Uterus (tissue), 4 donors: ENCODE measurements at places on chromosomes 5 and 9. TPM values are rescaled to one million over a fixed set of nuclear protein-coding genes. Genes with fewer than 3 reads are reported as not detected.

DNA sequence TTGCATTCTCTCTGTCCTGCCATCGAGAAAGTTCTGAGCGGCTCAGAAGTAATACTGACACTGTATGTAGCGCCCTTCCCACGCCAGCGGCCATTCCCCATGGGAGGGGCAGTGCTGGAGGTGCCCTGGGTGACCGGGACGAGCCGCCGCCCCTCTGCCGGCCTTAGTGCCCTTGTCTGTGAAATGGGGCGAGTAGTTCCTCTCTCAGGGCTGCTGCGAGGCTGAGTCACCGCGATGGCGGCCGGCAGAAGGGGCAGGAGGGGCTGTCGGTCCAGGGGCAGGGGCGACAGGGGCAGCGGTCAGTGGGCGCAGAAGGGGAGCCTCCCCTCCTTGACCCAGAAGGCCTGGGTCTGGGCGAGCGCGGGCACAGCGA is 148.9 kb downstream of the GAPVD1 start:
- no peak for DNase-seq

DNA sequence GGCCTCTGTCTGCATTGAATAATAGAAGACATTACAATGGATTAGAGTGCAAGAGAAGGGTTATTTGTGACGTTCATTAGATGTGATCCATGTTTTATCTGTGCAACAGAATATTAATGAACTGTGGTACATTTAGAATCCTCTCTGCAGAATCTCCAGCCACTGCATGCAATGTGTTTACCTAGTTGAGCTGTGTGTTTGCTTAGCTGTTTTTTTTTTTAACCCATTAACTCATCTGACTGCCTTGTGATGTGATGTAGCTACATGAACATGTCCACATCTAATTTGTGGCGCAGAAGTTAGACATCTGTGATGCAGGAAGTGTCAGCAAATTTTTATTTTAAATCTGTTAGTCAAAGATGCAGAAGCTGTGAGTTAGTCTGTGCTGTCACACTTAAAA is 236.9 kb downstream of the CD180 start:
- no peak for DNase-seq

GRCh38 chr9:96464426-96464825 is 14.5 kb downstream of the HABP4 start:
- no peak for DNase-seq

DNA sequence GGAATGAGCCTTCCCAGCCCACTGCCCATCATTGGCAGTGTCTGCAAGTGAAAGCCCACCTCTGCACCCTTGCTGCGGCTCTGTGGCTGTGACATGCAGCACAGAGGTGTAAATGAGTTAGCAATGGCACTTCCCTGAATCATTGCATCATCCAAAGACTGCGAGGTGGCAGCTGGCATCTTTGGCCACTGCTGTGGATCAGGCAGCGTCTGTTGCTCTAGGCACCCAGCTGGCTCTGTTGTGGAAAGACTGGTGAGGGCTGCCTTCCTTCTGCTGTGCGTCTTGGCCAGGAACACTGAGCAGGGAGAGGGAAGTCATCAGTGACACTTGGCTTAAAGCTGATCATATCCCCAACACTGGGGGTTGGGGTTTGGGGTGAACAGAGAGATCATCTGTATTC is 64.5 kb downstream of the MFAP3 start:
- DNase-seq = no peak

DNA sequence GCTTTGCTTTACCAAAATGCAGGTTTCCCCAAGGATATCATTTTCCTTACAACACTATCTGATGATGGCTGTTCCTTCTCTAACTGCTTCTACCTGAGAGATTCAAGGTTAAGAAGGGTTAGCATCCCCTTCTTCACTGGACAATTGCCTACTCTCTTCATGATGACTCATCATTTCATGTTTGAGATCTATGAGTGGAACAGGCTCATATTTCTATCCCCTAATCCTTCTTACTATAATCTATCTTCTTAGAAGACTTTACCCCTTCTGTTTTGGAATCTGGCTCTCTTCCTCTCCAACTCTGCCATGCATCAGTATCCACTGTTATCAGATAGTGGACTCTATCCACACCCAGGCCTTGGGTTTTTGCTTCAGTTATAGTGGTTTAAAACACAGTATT is 54.3 kb downstream of the NR3C1 start:
- DNase-seq = no peak

DNA sequence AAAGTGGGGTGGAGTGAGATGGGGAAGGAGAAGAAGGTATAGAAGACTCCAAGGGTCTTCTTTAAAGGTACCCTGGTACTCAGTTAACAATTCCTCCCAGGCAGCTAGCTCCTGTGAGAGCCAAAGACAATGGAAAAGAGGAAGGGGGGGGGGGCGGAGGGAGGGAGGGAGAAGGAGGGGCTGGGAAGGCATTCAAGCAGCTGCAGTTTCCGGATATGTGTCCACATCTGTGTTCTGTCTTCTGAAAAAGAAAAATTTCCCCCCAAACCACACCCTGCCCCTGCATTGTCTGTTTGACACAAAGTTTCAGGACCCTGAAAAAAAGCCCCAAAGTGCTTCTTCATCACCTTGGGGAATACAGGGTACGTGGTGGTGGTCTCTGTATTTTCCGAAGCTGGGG is 11.1 kb downstream of the SPRY4 start:
- no peak for DNase-seq

DNA sequence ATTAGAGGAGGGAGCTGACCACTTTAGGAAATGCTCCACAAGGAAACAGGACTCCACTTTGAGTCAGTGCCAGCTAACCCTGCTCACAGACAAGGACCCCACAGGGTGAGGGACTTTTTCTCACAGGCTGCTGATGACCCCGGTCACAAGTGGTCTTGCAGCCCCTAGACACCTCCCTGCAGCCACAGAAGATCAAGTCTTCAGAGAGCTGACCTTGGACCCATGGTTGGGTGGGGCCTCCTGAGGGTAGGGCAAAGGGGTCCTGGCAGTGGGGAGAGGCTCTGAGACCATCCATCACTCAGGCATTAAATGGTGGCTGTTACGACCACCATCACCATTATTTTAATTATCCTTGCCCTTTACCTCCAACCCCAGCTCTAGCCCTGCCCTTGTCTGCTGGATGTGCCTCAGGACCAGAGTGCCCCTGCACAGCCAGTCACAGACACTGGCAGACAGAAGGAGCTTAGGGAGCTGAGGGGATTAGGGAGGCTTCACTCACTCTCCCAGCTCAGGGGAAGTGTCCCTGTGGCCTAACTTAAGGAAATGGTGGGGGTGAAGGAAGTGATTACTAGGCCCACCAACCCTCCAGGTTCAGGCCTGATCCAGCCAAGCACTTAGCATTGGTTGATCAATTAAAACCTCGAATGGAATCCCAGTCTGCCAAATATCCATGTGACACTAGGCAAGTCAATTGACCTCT is 1.6 kb downstream of the ACSL6 start:
- DNase-seq = peak; percentile 3

TMEM215 gene
- total RNA-seq = not detected

DNA sequence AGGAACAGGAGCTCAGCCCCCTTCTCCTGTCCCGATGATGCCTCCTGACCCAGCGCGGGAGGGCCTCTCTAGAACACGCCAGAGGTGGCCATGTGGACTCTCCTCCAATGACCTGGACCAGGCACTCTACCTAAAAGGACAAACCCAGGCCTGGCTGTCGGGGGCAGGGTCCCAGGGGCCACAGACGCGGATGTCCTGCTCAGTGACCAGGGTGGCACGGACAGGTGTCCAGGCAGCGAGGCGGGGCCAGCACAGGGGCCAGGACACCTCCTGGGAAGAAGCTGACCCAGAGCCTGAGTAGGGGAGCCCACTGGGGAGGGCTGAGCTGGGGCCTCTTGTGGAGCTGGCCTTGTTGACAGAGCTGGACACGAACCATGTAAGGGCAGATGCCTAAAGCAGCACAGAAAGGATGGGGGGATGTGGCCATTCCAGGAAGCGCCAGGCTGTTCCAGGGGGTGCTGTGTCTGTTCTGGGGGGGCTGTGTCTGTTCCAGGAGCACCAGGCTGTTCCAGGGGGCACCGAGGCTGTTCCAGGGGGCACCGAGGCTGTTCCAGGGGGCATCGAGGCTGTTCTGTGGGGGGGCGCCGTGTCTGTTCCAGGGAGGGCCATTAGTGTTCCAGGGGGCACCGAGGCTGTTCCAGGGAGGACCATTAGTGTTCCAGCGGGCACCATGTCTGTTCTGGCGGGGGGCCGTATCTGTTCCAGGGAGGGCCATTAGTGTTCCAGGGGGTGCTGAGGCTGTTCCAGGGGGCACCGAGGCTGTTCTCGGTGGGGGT is 30.5 kb downstream of the EXD3 start:
- no peak for DNase-seq

GRCh38 chr9:10237584-10237983 is 375.2 kb downstream of the PTPRD start:
- no peak for DNase-seq

DNA sequence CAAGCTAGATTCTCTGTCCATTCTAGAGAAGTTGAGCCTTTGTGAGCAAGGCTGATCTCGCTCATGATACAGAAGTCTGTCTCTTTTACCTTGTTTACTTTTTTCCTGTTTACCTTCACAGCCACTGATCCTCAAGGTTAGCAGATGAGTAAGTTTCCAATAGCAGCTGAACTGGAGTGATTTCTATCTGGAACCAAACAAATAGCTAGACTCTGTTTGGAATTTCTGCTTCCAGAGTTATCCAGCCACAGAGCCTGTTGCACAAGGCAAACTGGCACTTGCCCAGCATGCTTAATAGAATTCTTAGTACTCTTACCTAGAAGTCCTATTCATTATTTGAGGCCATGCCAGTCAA is 12.8 kb upstream of the PANK3 start:
- DNase-seq = no peak

- DNase-seq = no peak
Observed at GRCh38 chr5:142883438-142883837, 113.3 kb downstream of the ARHGAP26 start.

DNA sequence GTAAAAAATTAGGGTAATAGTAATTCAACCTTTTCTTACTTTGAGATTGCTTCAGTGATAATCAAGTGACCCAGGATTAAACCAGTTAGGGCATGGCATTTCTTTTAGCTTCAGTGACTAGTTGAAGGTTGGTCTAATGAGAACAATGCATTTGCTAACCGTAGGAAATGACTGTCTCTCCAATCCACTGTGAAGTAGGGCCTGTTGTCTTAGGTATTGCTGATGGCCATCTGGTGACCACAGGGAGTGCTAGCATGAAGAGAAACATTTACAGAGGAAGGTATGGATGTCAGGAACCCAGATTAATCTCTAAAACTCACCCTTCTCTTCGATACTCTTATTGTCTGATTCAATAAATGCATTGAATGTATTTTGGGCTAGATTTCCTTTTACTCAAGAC is 535.9 kb upstream of the SEMA6A start:
- no peak for DNase-seq

DNA sequence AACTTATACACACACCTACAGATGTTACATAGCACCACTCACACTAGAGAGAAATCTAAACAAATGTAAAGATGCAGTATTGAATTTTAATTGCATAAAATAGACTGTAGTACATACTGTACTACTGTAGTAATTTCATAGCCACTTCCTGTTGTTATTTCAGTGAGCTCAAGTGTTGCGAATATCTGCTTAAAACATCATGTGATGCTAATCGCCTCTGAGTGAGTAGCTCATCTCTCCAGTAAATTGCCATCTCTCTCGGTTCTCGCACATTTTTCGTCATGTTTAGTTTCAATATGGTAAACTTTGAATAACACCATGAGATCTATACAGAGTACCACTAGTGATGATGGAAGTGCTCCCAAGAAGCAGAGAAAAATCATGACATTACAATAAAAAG is 22.0 kb upstream of the ARHGEF28 start:
- DNase-seq = no peak

GRCh38 chr5:74063821-74064220 is 437.8 kb downstream of the ARHGEF28 start:
- no peak for DNase-seq

DNA sequence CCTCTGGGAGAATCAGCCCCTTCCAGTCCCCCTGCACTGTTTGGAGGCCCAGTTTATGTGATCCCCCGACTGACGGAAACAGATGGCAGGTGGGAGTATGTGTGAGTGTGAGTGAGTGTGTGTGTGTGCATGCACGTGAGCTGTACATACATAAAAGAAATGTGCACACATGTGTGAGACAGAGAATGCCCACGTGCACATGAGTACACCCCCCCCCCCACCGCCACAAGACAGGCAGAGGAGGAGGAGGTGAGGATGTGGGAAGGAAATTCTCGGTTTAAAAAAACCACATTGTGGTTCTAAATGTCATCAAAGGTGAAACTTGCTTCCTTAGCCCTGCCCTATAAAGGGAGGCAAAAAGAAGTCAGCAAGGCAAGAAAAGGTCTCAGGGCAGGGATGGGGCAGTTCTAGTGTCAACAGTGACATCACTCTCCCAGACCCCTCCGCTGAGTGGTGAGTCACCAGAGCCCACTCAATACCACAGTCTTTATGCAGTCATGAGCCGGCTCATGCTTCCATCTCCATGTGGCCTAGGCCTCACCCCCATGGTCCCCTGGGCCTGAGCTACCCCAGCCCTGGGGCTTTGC is 79.2 kb upstream of the HSPA9 start:
- no peak for DNase-seq

DNA sequence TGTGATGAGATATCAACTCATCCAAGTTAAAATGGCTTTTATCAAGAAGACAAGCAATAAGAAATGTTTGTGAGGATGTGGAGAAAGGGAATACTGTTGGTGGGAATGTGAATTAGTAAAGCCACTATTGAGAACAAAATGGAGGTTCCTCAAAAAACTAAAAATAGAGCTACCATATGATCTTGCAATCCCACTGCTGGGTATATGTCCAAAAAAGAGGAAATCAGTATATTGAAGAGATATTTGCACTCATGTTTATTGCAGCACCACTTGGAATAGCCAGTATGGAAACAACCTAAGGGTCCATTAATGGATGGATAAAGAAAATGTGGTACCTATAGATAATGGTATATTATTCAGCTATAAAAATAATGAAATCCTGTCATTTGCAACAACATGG is 25.1 kb downstream of the PPIP5K2 start:
- no peak for DNase-seq

SPINK1 gene
- not detected for total RNA-seq

GRCh38 chr5:29378104-29378503 is 1815.4 kb upstream of the CDH6 start:
- DNase-seq = no peak

ZFAND5 gene
- 172 TPM for total RNA-seq

GFRA3 gene
- total RNA-seq = 0.30 TPM

GMCL2 gene
- not detected for total RNA-seq
